ENCODE measurements at places on chromosomes 1 and 21.

DNA sequence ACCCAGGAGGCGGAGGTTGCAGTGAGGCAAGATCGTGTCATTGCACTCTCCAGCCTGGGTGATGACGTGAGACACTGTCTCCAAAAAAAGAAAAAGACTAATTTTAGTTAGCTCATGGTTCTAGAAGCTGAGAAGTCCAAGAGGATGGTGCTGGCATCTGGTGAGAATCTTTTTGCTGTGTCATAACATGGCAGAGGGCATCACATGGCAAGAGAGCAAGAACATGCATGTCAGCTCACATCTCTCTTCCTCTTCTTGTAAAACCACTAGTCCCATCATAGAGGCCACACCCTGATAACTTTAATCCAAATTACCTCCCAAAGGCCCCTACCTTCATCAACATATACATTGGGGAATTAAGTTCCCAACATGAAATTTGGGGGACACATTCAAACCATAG lies 13.8 kb upstream of the CNN3 start:
- no peak overlapping the region for H3K4me3 ChIP-seq
- no peak overlapping the region for H3K27ac ChIP-seq
- H3K4me1 ChIP-seq = no peaks in the 10 kb centered on the region
- no peak for DNase-seq
- H3K36me3 ChIP-seq = no peaks in the 10 kb centered on the region

GRCh38 chr1:38858833-38859560 lies 575 bp downstream of the RRAGC start:
- H3K27me3 ChIP-seq = no peaks in the 10 kb centered on the region
- H3K4me1 ChIP-seq = no peaks in the 10 kb centered on the region
- peaks cover 8% of the 10 kb centered on the region for H3K36me3 ChIP-seq
- peak; percentile 46 for DNase-seq
- H3K4me3 ChIP-seq = peak overlapping the region; percentile 74
- peak overlapping the region; percentile 32 for H3K27ac ChIP-seq

DNA sequence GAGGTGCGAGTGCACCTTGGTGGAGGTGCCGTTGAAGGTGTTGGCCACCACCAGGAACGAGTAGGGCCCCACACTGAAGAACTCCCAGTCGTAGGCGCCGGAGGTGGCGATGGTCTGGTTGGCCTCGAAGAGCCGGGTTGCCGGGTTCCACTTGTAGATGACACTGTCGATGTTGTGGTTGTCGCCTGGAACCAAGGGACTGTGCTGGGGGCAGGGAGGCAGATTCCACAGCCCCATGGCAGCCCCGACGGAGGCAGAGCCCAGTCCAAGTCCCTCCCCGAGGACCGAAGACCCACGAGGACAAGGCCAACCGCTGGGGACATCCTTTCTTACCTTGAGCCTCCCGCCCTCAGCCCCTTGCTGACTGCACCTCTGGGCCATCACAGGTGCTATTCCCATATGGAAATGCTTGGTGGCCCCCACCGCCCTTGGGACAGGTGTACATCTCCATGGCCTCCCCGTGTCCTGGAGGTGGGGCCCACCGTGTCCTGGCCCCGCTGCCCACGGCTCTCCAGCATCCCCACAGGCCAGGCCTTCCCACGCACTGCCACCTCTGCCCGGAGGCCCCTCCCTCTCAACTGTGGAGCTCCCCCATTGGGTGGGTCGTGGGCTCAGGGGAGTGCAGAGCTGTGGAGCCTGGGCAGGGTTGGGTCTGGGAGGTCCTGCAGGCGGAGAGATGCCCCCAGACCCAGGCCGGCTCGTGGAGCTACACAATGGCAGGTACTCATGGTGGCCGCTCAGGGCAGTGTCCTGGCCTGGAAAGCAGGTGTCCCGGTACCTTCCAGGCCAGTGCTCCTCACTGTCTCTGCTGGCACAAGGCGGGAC lies 17.9 kb downstream of the KRTAP10-1 start:
- no peaks in the 10 kb centered on the region for H3K36me3 ChIP-seq
- DNase-seq = no peak
- no peak overlapping the region for H3K27ac ChIP-seq
- H3K4me3 ChIP-seq = no peak overlapping the region
- no peaks in the 10 kb centered on the region for H3K4me1 ChIP-seq

GRCh38 chr1:245179706-245180105 lies 24.9 kb downstream of the KIF26B start:
- H3K36me3 ChIP-seq = no peaks in the 10 kb centered on the region
- H3K4me1 ChIP-seq = no peaks in the 10 kb centered on the region
- H3K27me3 ChIP-seq = no peaks in the 10 kb centered on the region
- no peak overlapping the region for H3K27ac ChIP-seq
- H3K4me3 ChIP-seq = no peak overlapping the region

GRCh38 chr1:48415050-48415449 lies 57.0 kb downstream of the SPATA6 start:
- no peak overlapping the region for H3K4me3 ChIP-seq
- no peak for DNase-seq
- no peak overlapping the region for H3K27ac ChIP-seq
- no peaks in the 10 kb centered on the region for H3K27me3 ChIP-seq
- no peaks in the 10 kb centered on the region for H3K4me1 ChIP-seq

DNA sequence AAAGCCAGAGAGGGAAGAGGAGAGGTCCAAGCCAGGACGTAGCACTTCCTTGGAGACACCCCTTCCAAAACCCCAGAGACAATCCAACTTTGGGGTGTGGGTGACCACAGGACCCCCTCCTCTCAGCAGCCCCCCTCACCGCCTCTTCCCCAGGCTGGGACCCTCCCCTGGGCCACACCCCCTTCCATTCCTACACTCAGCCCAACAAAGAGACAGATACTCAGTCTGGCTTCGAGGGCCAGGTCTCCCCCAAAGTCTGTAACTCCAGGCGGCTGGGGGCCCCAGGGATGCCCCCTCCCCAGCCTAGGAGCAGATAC lies 1.4 kb downstream of the MEX3A start:
- no peak overlapping the region for H3K27ac ChIP-seq
- no peaks in the 10 kb centered on the region for H3K36me3 ChIP-seq
- no peak overlapping the region for H3K4me3 ChIP-seq
- no peak for DNase-seq

DNA sequence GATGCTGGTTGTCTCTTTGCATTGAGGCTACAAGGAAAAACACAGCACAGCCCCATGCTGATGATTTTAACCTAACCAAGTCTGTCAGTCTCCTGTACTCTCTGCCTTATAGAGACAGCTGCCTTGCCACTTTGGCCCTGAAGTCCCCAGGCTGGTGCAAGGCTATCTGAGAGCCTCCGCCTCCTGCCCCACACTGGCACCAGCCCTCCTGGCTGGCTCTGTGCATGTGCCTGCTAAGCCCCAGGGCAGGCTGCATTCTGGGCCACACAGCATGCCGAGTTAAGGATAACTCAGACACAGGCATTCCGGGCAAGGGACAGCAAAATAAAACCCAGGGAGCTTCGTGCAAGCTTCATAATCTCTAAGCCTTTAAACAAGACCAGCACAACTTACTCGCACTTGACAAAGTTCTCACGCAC lies 910 bp downstream of the RUNX1 start:
- H3K36me3 ChIP-seq = no peaks in the 10 kb centered on the region
- H3K27me3 ChIP-seq = no peaks in the 10 kb centered on the region
- peaks cover 3% of the 10 kb centered on the region for H3K4me1 ChIP-seq
- DNase-seq = no peak
- peak overlapping the region; percentile 43 for H3K27ac ChIP-seq
- no peak overlapping the region for H3K4me3 ChIP-seq

GRCh38 chr1:165992533-165992932 lies 165.1 kb downstream of the UCK2 start:
- no peak overlapping the region for H3K4me3 ChIP-seq
- H3K27me3 ChIP-seq = no peaks in the 10 kb centered on the region
- no peaks in the 10 kb centered on the region for H3K4me1 ChIP-seq
- no peaks in the 10 kb centered on the region for H3K36me3 ChIP-seq
- no peak for DNase-seq

DNA sequence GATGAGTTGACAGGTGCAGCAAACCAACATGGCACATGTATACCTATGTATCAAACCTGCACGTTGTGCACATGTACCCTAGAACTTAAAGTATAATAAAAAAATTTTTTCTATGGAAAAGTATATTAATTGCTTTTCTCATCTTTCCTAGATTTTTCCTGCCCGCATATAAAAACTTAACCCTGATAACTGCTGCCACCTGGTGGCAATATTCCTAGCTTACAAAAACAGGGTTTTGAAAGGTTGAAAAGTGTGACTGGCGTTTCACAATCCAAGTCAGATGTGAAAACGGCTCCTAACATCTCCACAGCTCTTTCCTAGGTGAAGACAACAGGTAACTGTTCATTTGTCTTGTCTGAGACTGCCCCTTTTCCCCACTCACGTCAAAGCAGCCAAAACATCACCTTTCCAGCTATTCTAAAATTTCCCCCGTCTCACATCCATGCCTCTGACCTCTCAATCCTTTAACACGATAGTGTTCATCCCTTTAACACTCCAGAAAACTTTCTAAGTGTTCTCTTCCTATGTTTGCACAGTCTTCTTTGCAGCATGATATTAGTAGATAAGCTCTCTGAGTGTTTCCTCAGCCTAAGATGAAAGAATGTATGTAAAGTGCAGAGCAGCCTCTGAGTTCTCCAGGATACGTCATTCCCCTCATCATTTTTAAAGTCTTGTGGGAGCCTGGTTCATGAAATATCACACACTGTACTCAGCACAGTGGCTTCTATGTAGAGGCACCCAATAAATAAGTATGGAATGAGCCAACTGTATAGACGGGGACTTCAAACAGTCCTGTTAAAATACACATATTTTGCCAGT lies 27.5 kb downstream of the OVGP1 start:
- no peak overlapping the region for H3K27ac ChIP-seq
- peaks cover 12% of the 10 kb centered on the region for H3K27me3 ChIP-seq
- no peaks in the 10 kb centered on the region for H3K36me3 ChIP-seq
- no peak overlapping the region for H3K4me3 ChIP-seq
- DNase-seq = no peak
- no peaks in the 10 kb centered on the region for H3K4me1 ChIP-seq
